Inflammatory macrophage (primary cell): ENCODE measurements at places on chromosomes 13 and 19.

DNA sequence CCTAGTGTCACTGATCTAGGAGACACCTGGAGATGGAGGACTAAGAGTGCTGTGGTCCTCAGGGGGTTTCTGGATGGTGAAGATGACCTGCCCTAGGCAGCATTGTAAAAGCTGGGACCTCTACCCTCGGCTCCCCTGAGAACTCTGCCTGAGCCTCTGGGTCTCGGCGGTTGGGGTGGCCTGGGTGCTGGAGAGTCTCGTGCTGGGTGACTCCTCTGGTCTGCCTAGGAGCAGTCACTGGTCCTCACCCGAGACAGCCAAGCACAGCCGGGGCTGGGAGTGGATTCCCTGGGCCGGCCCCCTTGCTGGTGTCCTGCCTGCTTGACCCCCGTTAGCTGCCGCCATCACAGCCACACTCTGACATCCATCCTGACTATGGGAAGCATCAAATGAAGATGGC lies 6.7 kb downstream of the KCTD15 start:
- DNase-seq: no peak

- DNase-seq: no peak
These were observed 183.4 kb downstream of the RBM26 start for GRCh38 chr13:79222427-79223205.

GRCh38 chr13:57787058-57787791 lies 155.7 kb downstream of the PCDH17 start:
- DNase-seq: no peak

DNA sequence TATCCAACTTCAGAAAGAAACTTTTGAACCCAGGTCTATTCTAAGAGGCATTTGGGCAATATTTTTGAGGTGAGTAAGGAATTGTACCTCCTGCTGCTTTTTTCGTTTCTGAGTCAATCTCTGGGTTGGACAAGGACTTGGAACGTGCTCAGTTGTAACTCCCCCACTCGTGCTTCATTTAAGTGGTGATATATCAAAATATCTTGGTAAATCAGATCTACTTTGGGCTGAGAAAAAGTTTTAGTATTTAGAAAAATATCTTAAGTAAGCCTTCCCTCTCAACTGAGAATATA lies 728.9 kb downstream of the EFNB2 start:
- no peak for DNase-seq

- DNase-seq: no peak
These were observed 191.8 kb downstream of the PCCA start for GRCh38 chr13:100280681-100281080.

DNA sequence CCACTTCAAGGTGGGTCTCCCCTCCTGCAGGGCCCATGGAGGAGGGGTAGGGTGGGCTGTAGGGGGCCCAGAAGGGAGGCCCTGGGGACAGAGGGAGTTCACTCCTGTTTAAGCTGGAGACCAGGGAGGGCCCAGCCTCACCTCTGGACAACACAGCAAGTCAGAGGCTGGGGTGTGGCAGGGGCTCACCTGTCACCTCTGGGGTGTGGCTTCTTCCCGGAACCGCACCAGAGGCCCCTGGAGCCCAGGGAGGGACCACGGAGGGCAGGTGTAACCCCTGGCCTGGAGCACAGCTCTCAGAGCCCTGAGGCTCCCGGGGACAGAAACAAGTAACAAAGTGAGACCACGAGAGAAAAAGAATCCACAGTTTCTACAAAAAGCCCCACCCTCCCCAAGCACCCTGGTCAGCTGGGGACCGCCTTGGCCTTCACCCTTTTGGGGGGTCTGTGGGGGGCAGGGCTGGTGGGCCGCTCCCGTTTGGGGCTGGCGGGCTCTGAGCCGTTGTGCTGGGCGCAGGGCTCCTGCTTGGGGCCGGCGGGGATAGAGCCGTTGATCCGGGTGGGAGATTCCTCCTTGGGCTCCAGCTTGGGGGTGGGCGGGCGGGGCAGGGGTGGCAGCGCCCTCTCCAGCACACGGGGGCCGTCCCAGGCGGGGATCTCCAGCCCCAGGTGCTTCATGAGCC lies 8.0 kb downstream of the SIRT6 start:
- no peak for DNase-seq

GRCh38 chr19:38360839-38361631 lies 13.3 kb upstream of the PSMD8 start:
- peak; percentile 15 for DNase-seq

DNA sequence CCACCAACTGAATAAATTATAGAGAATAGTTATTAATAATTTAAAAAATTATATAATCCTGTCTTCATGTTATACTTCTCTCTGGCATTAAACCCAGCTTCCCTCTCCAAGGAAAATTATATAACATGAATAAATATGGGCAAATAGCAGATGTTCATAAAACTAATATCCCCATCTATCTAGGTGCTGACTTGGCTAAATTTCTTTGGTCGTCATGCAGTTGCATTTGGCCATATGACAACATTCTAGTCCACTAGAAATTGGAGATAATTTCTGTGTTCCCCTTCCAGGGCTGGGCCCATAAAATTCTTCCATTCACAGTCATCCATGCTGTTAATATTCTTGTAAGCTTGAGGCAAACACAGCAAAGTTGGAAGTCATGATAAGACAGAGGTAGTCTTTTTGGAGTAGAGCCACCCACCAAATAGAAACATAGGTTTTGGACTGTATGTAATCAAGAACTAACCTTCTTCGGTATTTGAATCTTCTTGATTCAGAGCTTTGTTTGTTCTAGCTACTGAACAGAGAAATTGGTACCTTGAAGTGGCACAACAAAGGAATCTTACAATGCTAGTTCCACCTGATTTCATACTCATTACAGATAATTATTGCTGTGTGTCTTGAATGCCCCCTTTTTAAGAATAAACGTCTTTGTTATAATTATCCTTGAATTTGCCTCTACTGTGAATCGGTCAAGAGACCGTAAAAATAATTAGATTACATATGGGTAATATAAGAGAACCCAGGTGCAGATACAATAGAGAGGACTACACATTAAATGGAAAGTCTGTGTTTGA lies 678.5 kb upstream of the PCDH20 start:
- no peak for DNase-seq

- DNase-seq: no peak
These were observed 79.4 kb downstream of the SERP2 start for GRCh38 chr13:44453069-44453468.

GRCh38 chr19:18112989-18113478 lies 15.5 kb downstream of the MAST3 start:
- peak; percentile 88 for DNase-seq

- DNase-seq: peak; percentile 7
These were observed 34.4 kb downstream of the MAP4K1 start for GRCh38 chr19:38583219-38583984.
